Effector memory CD8-positive, alpha-beta T cell (primary cell): ENCODE measurements at places on chromosomes 12 and 14.

- no peaks in the 10 kb centered on the region for H3K4me1 ChIP-seq
- no peak overlapping the region for H3K4me3 ChIP-seq
- peaks cover 4% of the 10 kb centered on the region for H3K36me3 ChIP-seq
- no peak overlapping the region for H3K27ac ChIP-seq
These were observed 72.6 kb downstream of the EPS8 start for GRCh38 chr12:15716581-15716980.

DNA sequence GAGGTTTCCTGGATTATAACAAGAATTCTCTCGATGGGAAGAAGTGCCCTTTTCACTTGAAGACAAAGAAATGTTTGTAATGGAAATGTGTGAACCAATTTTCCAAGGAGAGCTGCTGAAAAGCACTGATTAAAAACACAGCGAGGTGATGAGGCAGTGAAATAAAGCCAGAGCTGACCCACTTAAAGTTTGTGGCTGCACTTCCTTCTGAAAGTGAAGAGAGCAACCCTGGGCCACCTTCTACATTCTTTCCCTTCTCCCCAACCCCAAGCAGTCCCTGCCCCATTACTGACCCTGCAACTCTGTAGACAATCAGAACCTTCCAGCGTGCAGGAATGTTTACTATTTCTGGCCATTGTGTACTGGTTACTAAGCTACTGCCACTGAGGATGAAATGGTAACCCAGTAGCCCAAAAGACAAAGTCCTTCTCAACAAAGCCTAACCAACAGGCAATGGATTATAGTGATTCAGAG is 173.9 kb downstream of the TTC7B start:
- no peak for DNase-seq
- H3K27me3 ChIP-seq: no peaks in the 10 kb centered on the region
- H3K36me3 ChIP-seq: peaks cover 3% of the 10 kb centered on the region
- H3K27ac ChIP-seq: no peak overlapping the region
- no peaks in the 10 kb centered on the region for H3K4me1 ChIP-seq

DNA sequence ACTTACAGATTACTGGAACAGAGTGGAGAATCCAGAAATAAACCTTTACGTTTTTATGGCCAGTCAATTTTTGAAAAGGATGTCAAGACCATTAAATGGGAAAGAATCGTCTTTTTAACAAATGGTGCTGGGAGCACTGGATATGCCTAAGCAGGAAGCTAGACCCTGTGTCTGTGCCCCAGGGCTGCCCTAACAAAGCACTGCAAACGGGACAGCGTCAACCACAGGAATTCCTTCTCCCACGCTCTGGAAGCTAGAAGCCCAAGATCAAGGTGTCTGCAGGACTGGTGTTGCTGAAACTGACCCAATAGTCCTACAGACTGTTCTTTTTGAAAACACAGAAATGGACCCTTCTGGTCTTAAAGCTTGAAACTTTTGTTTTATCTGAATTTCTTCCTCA is 9.3 kb upstream of the TMEM121 start:
- H3K36me3 ChIP-seq: no peaks in the 10 kb centered on the region
- no peak overlapping the region for H3K27ac ChIP-seq
- H3K4me3 ChIP-seq: no peak overlapping the region
- H3K4me1 ChIP-seq: no peaks in the 10 kb centered on the region
- peaks cover 84% of the 10 kb centered on the region for H3K27me3 ChIP-seq

DNA sequence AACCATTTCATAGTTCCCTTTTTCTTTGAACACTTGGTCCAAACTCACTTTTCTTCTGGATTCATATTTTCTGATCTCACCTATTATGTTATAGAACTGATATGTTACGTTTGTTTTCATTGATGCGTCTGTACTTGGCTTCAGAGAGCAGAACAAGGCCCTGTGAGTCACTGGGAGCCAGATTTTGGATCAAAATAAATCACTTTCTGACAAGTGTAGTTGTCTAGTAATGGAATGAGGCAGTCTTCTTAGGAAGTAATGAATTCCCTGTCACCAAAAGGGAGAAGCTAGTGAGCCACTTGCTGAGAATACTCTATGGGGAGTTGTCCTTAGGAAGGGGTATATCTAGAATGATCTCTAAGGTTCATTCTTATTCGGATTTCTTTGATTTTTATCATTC is 10.2 kb downstream of the BICD1 start:
- H3K27ac ChIP-seq: no peak overlapping the region
- no peak for DNase-seq
- H3K36me3 ChIP-seq: peaks cover 4% of the 10 kb centered on the region
- H3K4me1 ChIP-seq: peaks cover 3% of the 10 kb centered on the region
- no peak overlapping the region for H3K4me3 ChIP-seq
- H3K27me3 ChIP-seq: no peaks in the 10 kb centered on the region

- H3K4me1 ChIP-seq: no peaks in the 10 kb centered on the region
- peaks cover 6% of the 10 kb centered on the region for H3K27me3 ChIP-seq
- DNase-seq: no peak
- H3K27ac ChIP-seq: no peak overlapping the region
These were observed 4.3 kb upstream of the MYF6 start for GRCh38 chr12:80702889-80703805.
